ENCODE measurements at places on chromosomes 13 and 19.

DNA sequence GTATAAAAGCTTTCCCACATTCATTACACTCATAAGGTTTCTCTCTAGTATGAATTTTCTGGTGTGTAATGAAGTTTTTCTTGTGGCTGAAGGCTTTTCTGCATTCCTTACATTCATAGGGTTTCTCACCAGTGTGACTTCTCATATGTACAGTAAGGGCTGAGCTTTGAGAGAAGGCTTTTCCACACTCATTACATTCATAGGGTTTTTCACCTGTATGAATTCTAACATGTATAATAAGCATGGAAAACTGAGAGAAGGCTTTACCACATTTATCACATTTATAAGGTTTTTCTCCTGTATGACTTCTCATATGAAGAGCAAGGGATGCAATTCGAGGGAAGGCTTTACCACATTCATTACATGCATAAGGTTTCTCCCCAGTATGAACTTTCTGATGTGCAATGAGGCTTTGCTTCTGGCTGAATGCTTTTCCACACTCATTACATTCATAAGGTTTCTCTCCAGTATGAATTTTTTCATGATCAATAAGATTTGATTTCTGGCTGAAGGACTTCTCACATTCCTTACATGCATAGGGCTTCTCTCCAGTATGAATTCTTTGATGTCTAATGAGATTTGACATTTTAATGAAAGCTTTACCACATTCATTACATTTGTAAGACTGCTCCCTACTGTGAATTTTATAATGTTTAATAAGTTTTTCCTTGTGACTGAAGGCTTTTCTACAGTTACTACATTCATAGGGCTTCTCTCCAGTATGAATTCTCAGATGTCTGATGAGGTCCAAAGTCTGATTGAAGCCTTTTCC, 42.6 kb downstream of the ZNF527 start:
- DNase-seq, result no peak

DNA sequence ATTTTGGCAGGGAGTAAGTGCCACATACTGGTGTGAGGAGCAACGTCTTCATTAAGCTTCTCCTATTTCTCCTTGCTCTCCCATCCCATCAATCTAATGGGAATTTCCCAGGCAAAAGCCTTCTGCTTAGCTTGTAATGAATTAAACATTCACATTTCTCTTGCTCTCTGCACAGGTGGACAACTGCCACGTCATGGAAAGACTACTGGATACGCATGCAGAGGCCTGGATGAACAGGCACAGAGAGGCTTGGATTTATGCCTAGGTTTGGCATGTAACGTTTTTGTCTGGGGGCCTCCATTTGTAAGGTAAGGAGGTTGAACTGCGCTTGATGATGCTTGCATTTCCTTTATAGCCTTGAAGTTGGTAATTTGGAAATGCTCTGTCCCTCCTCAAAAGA, 374.8 kb downstream of the KLF12 start:
- DNase-seq, result no peak

DNA sequence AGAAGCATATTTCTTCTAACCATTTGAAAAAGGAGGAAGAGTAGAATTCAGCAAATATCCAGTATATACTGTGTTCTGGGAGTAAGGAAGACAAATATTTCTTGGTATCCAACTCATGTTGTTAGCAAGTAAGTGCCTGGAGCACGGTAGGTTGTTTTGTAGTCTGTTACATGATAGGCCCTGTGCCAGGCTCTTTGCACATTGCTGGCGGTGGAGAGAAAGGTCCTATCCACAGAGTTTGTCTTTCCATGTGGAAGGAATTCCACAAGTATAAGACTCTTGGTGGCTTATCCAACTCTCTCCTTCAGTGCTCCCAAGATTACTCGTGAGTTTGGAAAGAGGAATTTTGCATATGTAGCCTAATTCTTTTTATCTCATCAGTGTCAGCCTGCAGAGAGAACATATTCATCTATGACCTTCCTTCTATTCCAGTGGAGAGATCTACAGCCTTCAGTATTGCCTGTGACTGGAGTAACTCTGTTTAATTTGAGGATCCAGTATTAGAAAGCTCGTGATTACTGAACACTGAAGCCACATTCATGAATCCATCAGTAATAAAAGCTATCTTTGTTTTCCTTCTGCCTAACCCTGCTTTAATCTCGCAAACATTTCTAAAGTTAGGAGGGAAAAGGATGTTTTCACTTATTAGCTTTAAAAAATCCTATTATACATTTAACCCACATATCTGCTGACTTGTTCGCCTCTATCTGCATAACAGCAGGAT, 183.9 kb upstream of the CSNK1A1L start:
- no peak for DNase-seq

- no peak for DNase-seq
These were observed 5.9 kb upstream of the ATP4A start for GRCh38 chr19:35569281-35569781.

Measured in NCI-H446 (cell line).